Muscle of back (tissue), 13 donors: ENCODE measurements at places on chromosomes 7 and 10.

DNA sequence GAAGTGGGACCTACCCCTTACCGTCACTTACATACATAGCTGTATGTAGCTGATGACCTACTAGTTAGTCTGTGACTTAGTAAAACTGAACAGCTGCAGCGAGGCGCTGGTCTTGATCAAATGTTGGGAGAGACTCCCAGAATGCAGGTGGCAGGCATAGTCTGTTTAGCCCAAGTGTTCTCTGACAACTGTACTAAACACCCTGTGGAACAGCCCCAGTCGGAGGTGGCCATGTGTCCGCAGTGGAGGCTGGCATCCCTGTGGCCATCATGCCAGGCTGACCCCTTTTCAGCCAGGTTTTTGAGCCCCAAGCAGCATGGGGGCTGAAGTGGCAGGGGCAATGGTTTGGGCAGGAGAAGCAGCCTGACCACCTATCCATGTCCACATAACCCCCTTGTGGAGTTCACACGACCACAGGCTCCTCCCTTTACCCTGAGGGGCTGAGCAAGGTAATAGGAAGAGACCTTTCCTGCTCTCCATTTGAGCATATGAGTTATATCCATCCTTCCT lies 7.2 kb downstream of the ADCY1 start:
- no peak for DNase-seq

DNA sequence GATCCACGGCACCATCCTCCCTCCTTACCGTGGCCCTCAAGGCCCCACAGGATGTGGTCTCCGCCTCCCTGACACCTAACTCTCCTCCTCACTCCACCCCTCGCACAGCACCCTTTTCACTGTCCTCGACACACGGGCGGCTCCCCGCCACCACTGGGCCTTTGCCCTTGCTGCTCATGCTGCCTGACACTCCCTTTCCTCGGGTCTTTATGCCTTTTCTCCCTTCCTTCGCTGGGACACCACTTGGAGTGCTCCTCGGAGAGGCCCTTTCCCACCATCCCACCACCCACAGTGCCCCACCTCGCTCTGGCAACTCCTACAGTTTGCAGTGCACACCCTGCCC lies 7.9 kb upstream of the INMT start:
- DNase-seq = no peak

GRCh38 chr7:25124465-25125136 lies 459 bp downstream of the CYCS start:
- DNase-seq = no peak

- no peak for DNase-seq
Observed at GRCh38 chr10:101848408-101848807, 4.8 kb upstream of the KCNIP2 start.
